ENCODE measurements at places on chromosomes 13 and 19.

DNA sequence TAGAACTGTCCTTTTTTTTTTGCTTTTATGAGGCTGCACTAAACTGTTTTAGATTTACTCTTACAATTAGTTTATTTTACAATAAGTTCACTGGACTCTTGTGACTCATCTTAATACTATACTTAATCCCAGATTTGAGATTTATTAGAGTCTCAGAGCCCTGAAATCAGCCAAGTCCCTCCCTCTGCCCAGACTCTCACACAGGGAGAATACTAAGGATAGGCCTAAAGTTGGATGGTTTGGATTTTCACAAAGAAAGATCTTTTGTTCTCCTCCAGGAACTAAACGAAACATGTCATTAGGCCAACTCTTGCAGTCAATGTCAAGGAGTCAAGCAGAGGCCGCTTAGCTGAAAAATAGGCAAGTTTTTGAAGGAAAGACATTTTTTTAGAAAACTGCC, 42.7 kb upstream of the MIR17HG start:
- H3K27me3 ChIP-seq, result peaks cover 9% of the 10 kb centered on the region
- H3K4me1 ChIP-seq, result no peaks in the 10 kb centered on the region
- DNase-seq, result no peak
- H3K27ac ChIP-seq, result no peak overlapping the region
- no peaks in the 10 kb centered on the region for H3K36me3 ChIP-seq

DNA sequence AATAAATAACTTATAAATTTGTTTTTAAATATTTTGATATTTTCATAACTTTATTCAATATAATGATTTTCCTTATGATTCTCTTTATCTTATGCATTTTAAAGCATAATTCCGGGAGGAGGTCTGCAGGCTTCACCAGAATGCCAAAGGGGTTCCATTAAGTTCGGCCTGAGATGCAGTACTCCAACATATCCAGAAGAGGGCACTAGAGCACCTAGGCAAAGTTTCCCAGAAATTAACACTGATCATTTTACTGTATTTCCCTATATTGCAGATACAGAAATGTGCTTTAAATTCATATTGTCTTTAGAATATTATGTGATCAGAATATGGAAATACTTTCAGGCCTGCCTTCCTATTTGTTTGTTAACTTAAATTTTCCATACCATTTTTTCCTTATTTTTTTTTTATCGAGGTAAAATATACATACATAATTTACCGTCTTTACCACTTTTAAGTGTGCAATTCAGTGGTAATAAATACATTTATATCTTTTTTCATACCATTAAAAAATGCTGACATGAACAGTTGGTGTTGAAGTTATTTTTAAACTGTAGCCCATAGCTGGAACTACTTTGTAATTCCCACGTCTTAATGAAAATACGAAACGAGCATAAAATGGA, 58.9 kb upstream of the TM9SF2 start:
- no peaks in the 10 kb centered on the region for H3K27me3 ChIP-seq
- H3K36me3 ChIP-seq, result no peaks in the 10 kb centered on the region
- H3K4me3 ChIP-seq, result no peak overlapping the region

GRCh38 chr19:43914051-43914450, 21.0 kb downstream of the ZNF45 start:
- no peak for DNase-seq
- no peaks in the 10 kb centered on the region for H3K27me3 ChIP-seq
- peaks cover 38% of the 10 kb centered on the region for H3K36me3 ChIP-seq
- no peak overlapping the region for H3K4me3 ChIP-seq
- H3K4me1 ChIP-seq, result no peaks in the 10 kb centered on the region
- no peak overlapping the region for H3K27ac ChIP-seq

DNA sequence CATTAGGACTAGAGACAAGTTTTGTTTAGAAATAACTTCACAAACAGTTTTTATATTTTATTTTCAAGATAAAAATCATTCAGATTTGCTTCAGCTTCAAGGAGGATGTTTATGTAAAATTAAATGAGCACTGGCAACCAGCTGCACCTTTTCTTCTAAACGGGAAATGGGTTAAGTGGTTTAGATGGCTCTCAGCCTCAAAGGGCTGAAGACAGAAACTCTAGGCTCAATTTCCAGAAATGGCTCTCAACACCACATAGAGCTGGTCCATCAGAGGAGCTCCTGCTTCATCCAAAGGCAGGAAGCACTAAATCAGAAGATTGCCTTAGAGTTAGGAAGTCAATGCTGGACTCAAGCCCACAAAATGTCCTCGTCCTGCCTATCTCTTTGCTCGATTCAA, 74.7 kb downstream of the ZNF429 start:
- no peak for DNase-seq
- H3K36me3 ChIP-seq, result no peaks in the 10 kb centered on the region
- H3K4me1 ChIP-seq, result no peaks in the 10 kb centered on the region
- H3K27me3 ChIP-seq, result peaks cover 20% of the 10 kb centered on the region
- no peak overlapping the region for H3K4me3 ChIP-seq
- H3K27ac ChIP-seq, result no peak overlapping the region

- H3K27ac ChIP-seq, result no peak overlapping the region
- no peaks in the 10 kb centered on the region for H3K4me1 ChIP-seq
- H3K36me3 ChIP-seq, result no peaks in the 10 kb centered on the region
- no peak for DNase-seq
These were observed 34.5 kb downstream of the SPRY2 start for GRCh38 chr13:80306337-80306972.

- no peak overlapping the region for H3K27ac ChIP-seq
- no peaks in the 10 kb centered on the region for H3K27me3 ChIP-seq
- peaks cover 2% of the 10 kb centered on the region for H3K36me3 ChIP-seq
These were observed 156.2 kb downstream of the SIPA1L3 start for GRCh38 chr19:38062959-38063761.

GRCh38 chr19:51093510-51094345, 11.0 kb upstream of the KLK14 start:
- H3K4me1 ChIP-seq, result peaks cover 13% of the 10 kb centered on the region
- DNase-seq, result no peak
- H3K36me3 ChIP-seq, result peaks cover 7% of the 10 kb centered on the region
- H3K27ac ChIP-seq, result peak overlapping the region; percentile 47
- H3K27me3 ChIP-seq, result no peaks in the 10 kb centered on the region

GRCh38 chr13:18232298-18232993, 949.2 kb downstream of the TUBA3C start:
- no peak for DNase-seq
- no peaks in the 10 kb centered on the region for H3K27me3 ChIP-seq
- no peak overlapping the region for H3K27ac ChIP-seq
- H3K4me3 ChIP-seq, result no peak overlapping the region
- H3K36me3 ChIP-seq, result no peaks in the 10 kb centered on the region
- H3K4me1 ChIP-seq, result no peaks in the 10 kb centered on the region

GRCh38 chr13:37899753-37900152, 30.2 kb upstream of the TRPC4 start:
- no peak overlapping the region for H3K27ac ChIP-seq
- H3K36me3 ChIP-seq, result no peaks in the 10 kb centered on the region
- no peaks in the 10 kb centered on the region for H3K4me1 ChIP-seq
- no peak overlapping the region for H3K4me3 ChIP-seq

DNA sequence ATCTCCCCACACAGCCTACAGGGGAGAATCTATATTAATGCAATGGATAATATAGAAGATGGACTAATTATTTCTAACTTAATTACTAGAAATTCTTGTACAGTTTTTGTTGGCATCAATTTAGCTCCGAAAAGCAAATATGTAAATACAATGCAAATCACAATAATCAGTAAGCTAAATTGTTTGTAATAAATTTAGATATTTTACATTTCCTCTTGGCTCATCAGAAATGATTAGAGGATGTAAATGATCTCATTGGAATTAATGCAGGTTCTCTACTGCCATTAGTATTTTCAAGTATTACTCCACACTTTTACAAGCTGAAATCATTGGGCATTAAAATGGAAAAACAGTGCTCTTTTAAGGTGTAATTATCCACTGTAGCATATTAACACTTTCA, 741.8 kb upstream of the MIR17HG start:
- H3K36me3 ChIP-seq, result no peaks in the 10 kb centered on the region
- no peaks in the 10 kb centered on the region for H3K4me1 ChIP-seq
- H3K27ac ChIP-seq, result no peak overlapping the region
- no peaks in the 10 kb centered on the region for H3K27me3 ChIP-seq
- no peak overlapping the region for H3K4me3 ChIP-seq

DNA sequence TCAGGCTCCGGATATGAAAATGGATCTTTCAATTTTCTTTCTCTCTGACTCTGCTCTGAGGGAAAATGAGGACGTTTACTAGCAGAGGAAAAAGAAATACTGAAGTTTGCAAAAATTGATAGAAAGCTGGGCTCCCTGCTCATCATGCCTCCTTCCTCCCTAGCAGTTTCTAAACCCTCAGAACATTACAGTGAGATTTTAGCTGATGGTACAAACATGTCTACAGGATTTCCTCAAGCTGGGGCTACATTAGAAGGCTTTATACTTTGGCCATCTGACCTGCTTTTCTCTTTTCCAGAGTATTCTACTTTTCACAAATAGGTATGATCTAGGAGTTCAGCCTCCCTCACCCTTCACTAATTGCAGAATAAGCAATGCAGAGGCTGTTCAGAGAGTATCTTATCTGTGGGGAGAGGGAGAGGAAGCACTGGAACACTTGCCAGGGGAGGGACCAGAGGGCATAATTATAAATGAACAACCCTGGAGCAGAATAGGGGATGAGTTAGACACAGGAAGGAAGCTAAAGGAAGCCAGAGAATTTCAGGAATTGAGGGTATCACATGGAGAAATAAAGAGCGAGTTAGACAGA, 30.0 kb downstream of the CEACAM1 start:
- no peaks in the 10 kb centered on the region for H3K4me1 ChIP-seq
- peaks cover 1% of the 10 kb centered on the region for H3K36me3 ChIP-seq
- no peak for DNase-seq
- no peak overlapping the region for H3K27ac ChIP-seq
- H3K27me3 ChIP-seq, result no peaks in the 10 kb centered on the region
- H3K4me3 ChIP-seq, result no peak overlapping the region

DNA sequence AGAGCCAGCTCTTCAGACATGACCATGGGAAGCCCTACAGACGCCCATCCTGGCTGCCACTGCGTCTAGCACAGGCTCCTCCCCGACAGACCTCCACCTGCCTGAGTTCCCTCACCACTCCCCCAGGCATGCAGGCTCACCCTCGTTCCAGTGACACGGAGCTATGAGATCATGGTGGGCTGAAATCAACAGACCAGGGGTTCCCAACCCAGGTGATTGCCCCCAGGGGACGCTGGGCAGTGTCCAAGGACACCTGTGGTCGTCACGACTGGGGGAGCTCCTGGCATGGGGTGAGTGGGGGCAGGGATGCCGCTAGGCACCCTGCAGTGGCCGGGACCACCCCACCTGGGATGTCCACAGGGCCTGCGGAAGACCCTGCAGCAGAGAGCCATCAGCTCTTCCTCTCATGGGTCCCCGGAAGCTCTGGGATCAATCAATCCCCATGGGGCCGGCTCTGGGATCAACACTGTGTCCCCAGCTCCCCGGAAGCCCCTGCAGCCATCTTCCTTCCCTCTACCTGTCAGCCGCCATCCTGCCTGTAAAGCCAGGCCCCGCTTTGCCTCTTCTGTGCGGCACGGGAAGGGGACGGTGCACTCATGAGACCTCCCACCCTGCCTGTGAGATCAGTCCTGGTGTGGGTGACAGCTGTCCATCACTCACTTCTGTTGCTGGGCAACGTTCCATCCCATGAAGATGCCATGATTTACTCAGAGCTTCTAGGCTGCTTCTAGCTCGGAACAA, 12.8 kb upstream of the MADCAM1 start:
- H3K27ac ChIP-seq, result no peak overlapping the region
- H3K27me3 ChIP-seq, result peaks cover 9% of the 10 kb centered on the region
- H3K4me3 ChIP-seq, result no peak overlapping the region
- DNase-seq, result no peak
- H3K36me3 ChIP-seq, result peaks cover 28% of the 10 kb centered on the region
- peaks cover 14% of the 10 kb centered on the region for H3K4me1 ChIP-seq

GRCh38 chr19:39142630-39143029, 17.0 kb downstream of the PAK4 start:
- H3K27ac ChIP-seq, result peak overlapping the region; percentile 61
- H3K36me3 ChIP-seq, result peaks cover 1% of the 10 kb centered on the region
- H3K4me1 ChIP-seq, result peaks cover 44% of the 10 kb centered on the region
- no peak for DNase-seq
- no peaks in the 10 kb centered on the region for H3K27me3 ChIP-seq

DNA sequence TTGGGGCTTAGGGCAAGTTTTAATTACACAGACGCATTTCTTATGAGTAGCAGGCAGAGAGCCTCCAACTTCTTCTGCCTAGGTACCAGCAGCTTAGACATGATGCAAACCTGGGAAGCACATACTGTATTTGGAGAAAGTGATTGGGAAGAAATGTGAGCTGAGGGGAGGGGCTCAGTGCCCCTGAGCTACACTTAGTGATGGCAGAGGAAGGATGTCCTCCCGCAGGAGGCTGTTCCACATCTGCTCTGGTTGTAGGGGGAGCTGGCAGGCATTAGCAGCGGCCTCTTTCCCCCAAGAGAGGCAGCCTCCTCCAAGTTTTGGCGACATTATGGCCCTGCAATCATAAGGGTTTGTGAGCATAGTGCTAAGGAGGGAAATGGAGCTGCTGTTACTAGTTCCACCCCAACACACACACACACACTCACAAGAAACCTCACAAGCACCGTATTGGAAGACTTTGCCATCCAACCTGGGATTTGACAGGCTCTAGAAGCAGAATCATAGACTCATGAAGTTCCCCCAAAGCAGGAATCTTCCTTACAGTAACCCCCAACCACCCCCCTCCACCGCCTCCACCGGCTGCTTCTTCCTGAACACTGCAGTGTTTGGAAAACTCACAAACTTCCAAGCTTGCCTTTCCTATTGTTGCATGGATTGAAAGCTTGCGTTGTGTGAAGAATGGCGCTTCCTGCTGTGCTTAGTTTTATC, 3.3 kb downstream of the ALOX5AP start:
- H3K27ac ChIP-seq, result peak overlapping the region; percentile 78
- peaks cover 74% of the 10 kb centered on the region for H3K4me1 ChIP-seq
- H3K4me3 ChIP-seq, result peak overlapping the region; percentile 87
- DNase-seq, result no peak
- peaks cover 5% of the 10 kb centered on the region for H3K36me3 ChIP-seq

DNA sequence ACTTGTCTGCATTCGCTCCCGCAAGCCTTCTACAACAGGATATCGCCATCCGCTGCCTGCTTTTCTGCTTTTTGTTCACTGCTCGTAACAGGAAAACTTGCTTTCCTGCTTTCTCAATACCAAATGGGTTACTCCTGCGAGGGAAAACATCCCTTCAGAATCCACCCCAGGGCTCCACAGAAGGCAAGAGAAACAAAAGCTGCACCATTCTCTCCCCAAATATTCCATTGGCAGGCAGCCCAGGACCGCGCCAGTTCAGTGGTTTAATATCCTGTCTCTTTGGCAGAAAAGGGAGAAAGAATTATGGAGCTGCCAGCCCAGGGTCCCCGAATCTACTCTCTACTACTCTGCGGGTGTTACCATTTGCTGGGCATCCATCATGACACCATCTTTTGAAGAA, 84.7 kb upstream of the DOCK9 start:
- H3K27me3 ChIP-seq, result no peaks in the 10 kb centered on the region
- no peak for DNase-seq
- H3K4me1 ChIP-seq, result peaks cover 67% of the 10 kb centered on the region
- no peaks in the 10 kb centered on the region for H3K36me3 ChIP-seq

- DNase-seq, result no peak
- H3K27ac ChIP-seq, result no peak overlapping the region
- peaks cover 8% of the 10 kb centered on the region for H3K4me1 ChIP-seq
These were observed 16.1 kb downstream of the LGALS16 start for GRCh38 chr19:39671739-39672363.

GRCh38 chr13:111302045-111302726, 18.3 kb upstream of the TEX29 start:
- H3K4me3 ChIP-seq, result no peak overlapping the region
- DNase-seq, result no peak
- no peaks in the 10 kb centered on the region for H3K4me1 ChIP-seq

All from central memory CD8-positive, alpha-beta T cell (primary cell).